ENCODE measurements at places on chromosomes 5 and 9.

DNA sequence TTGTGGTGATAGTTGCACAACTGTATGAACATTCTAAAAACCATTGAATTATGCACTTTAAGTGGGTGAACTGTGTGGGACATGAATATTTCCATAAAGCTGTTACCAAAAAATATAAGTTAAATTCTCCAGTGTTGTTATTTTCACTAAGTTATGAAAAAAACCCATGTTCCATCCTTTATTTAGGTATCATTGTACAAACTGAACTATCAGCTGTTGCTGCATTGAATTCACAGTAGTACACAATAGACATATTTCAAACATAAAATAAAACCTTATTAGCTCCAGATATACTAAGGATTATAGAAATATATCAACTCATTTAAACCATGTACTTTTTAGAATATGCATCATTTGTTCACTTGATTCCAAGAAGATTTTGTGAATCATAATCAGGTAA is 192.1 kb downstream of the COMMD10 start:
- no peak for DNase-seq

- no peak for DNase-seq
Observed at GRCh38 chr5:371811-372555, 50.5 kb downstream of the AHRR start.

DNA sequence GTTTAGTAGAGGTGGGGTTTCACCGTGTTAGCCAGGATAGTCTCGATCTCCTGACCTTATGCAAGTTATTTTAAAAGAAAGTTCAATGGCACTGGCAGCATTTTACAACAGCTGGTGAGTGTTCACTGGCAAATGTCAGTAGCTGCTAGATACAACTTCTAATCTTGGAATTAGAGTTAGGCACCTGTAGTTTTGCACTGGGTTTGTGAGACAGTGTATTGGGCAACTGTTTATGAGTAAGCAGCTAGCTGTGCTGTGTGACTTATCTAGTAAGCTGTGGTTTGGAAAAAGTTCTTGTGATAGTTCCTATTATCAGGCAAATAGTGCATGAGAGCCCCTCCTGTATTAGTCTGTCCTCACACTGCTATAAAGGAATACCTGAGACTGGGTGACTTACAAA is 61.5 kb downstream of the UBE2QL1 start:
- DNase-seq = no peak

DNA sequence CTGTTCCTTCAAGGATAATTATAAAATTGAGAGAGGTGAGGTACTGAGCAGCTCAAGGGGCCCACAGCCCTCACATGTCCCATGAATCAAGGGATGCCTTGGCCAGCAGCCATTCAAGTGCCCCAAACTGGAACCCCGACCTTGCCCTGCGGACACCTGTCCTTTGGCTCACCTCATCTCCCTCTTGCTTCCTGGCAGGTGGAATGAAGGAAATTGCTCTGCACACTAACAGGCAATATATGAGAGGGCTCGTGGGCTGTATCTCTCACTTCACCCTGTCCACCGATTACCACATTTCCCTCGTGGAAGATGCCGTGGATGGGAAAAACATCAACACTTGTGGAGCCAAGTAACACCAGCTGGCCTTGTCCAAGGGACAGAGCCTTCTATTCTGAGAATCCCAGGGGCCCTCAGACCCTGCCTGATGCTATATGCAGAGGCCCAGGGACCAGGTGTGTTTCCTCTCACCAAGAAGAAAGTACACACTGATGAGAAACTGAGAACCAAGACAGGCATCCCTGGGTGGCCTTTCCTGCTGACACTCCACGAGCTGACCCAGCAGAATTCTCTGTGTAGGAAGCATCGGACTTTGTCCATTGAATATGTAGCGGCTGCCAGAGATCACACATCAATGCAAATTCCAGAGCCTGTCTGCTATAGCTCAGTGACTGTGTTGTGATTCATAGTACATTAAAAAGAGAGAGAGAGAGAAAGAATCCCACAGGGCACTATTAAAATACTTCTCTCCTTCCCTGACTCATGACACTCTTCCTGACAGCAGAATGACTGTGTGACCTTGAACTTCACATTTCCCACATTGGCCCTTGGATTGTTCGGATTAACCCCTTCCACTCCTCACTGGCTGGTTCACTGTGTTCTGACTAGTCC is 92.6 kb downstream of the LIFR start:
- no peak for DNase-seq

GRCh38 chr9:28883234-28883633 is 1310.0 kb upstream of the C9orf72 start:
- DNase-seq = no peak

DNA sequence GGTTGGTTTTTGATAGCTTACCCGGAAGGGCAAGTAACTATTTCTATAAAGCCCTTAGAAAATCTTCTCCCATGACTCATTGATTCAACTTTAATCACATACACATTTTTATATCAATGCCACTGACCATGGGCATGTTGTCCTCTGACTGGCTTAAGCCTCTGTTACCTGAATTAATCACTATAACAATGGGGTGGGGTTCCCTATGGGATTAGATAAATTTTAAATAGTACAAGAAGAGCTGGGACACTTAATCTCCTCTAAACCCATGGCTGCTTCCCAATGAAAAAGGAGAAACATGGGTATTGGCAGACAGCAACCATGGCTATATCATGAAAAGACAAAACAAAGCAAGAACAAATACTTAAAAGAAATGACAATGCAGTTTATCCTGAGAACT is 636.2 kb downstream of the BRINP1 start:
- DNase-seq = no peak

DNA sequence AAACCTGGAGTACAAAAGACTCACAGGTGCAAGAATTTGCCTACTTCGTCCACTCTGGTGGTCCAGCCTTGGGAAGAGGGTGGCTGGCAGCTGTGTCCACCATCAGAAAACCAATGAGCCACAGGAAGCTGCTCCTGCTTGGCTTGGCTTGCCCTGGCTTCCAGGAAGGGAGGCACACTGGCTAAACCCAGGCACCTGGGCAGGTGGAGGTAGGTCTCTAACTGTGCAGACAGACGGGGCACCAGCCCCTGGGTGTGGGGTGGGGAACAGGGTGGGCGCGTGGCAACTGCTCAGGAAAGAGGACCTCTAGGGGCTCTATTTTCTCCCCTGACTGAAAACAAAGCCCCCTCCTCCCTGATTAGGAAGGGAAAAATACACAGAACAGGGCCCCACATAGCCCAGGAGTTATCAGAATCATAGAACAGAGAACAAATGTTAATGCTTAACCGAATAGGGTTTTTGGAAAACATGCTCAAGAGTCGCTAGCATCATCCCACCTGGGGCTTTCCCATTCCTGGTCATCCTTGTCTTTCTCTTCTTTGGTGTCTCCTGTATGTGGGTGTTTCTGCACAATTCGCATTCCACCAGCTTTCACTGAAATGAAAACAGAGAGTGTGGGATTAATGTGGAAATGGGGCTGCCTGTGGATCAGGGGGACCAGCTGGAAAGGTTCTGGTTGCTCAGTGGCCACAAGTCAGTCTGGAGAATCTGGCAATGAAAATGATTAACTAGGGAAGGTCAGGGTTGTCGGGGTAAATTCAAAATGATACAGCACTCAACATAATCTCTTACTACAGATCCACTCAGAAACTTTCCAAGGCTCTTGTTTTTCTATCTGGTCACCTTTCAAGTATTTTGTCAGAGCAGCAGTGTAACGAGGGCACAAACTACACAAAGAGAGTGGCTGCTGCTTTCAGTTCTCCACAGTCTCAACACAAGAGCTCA is 13.1 kb downstream of the DAP start:
- DNase-seq = no peak

GRCh38 chr5:32276173-32276853 is 36.4 kb downstream of the MTMR12 start:
- no peak for DNase-seq

GRCh38 chr5:54655761-54656160 is 138.2 kb downstream of the SNX18 start:
- no peak for DNase-seq

- DNase-seq = no peak
Observed at GRCh38 chr9:126412905-126413304, 86.3 kb downstream of the MVB12B start.

GRCh38 chr9:86353655-86354010 is 577 bp downstream of the TUT7 start:
- DNase-seq = no peak

- no peak for DNase-seq
Observed at GRCh38 chr5:110333384-110333783, 393.1 kb downstream of the TMEM232 start.

GRCh38 chr5:118044169-118044568 is 944.2 kb downstream of the DTWD2 start:
- no peak for DNase-seq

GRCh38 chr5:34039398-34040157 is 3.4 kb downstream of the C1QTNF3 start:
- no peak for DNase-seq

DNA sequence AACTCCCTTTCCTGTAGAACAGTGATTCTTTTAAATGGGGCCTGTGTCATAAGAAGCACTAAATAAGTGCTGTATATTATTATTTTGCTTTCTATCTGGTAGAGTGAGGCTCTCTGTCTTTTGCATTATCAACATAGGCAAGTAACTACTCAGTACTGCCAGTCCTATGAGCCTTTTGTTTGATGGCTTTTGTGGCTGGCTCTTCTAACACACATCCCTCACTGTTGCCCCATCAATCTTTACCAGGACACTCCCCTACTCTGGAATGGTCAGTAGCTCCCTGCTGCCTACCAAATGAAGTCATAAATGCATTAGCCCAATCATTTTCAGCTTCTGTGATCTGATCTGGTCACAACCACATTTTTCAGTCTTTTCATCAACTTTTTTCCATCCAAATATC is 137.6 kb downstream of the INSYN2B start:
- no peak for DNase-seq

DNA sequence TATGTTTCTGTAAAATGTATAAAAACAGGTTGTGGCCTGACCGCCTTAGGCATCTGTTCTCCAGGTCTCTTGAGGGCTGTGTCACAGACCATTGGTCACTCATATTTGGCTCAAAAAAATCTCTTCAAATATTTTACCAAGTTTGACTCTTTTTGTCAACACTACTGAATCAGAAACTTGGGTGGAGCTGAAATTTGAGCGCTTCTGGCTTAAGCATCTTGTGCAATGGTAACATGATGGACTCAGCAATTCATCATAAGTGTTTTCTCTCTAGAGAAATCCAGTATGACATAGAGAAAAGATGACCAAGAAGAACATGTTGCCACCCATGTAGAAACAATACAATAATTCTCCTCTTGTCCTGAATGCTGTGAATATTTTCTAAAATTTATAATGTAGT is 387.9 kb downstream of the MAT2B start:
- DNase-seq = no peak

- DNase-seq = no peak
Observed at GRCh38 chr9:71072587-71072986, 48.8 kb downstream of the TRPM3 start.

- no peak for DNase-seq
Observed at GRCh38 chr5:107099506-107099905, 571.2 kb downstream of the EFNA5 start.

- no peak for DNase-seq
Observed at GRCh38 chr9:97556721-97557605, 55.5 kb downstream of the TMOD1 start.

- DNase-seq = no peak
Observed at GRCh38 chr9:128182893-128183588, 8.3 kb downstream of the CIZ1 start.

GRCh38 chr5:169656125-169656901 is 19.2 kb downstream of the DOCK2 start:
- no peak for DNase-seq

GRCh38 chr9:68795411-68795810 is 90.4 kb downstream of the PIP5K1B start:
- no peak for DNase-seq

- DNase-seq = no peak
Observed at GRCh38 chr9:123478967-123479602, 123.1 kb downstream of the CRB2 start.

DNA sequence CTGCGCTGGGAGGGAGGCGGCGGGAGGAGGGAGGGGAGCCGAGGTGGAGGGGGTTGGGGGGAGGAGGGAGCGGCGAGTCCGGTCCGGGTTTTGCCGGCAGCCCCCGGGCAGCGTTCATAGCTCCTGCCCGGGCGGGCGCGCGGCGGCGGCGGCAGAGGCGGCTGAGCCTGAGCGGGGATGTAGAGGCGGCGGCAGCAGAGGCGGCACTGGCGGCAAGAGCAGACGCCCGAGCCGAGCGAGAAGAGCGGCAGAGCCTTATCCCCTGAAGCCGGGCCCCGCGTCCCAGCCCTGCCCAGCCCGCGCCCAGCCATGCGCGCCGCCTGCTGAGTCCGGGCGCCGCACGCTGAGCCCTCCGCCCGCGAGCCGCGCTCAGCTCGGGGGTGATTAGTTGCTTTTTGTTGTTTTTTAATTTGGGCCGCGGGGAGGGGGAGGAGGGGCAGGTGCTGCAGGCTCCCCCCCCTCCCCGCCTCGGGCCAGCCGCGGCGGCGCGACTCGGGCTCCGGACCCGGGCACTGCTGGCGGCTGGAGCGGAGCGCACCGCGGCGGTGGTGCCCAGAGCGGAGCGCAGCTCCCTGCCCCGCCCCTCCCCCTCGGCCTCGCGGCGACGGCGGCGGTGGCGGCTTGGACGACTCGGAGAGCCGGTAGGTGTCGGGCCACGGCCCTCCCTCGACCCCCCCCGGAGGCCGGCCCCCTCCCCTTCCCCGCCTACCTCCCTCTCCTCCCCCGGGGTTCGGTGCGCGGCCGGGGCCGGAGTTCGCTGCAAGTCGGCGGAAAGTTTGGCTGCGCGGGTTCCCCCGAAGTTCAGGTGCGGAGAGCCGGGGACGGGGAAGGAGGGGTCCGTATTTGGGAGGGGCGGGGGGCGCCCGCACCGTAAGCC is at the start of gene CXXC5:
CXXC5 (plus strand) TSS at position 145 of the 877 bp plus-strand sequence. CDS start 32,175 bp downstream, outside the sequence.
- no peak for DNase-seq

DNA sequence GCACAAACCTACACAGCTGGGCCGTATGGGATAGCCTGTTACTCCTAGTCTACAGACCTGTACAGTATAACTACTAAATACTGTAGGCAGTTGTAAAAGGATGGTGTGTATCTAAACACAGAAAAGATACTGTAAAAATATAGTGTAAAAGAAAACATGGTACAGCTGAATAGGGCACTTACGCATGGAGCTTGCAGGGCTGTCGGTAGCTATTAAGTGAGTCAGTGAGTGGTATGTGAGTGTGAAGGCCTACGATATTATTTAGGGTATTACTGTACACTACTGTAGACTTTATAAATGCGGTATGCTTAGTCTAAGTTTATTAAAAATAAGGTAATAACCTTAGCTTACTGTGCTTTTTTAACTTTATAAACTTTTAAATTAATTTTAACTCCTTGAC is 1.2 kb downstream of the ZCCHC9 start:
- DNase-seq = no peak

- no peak for DNase-seq
Observed at GRCh38 chr9:137226338-137227053, 806 bp upstream of the RNF224 start.
